ENCODE measurements at places on chromosomes 16 and 17.

- no peak for DNase-seq
Observed at GRCh38 chr17:42392692-42393415, 4.6 kb upstream of the STAT3 start.

GRCh38 chr16:57150682-57151330 lies 35.0 kb downstream of the PSME3IP1 start:
- no peak for DNase-seq

- no peak for DNase-seq
Observed at GRCh38 chr17:12320286-12320685, 299.6 kb downstream of the MAP2K4 start.

DNA sequence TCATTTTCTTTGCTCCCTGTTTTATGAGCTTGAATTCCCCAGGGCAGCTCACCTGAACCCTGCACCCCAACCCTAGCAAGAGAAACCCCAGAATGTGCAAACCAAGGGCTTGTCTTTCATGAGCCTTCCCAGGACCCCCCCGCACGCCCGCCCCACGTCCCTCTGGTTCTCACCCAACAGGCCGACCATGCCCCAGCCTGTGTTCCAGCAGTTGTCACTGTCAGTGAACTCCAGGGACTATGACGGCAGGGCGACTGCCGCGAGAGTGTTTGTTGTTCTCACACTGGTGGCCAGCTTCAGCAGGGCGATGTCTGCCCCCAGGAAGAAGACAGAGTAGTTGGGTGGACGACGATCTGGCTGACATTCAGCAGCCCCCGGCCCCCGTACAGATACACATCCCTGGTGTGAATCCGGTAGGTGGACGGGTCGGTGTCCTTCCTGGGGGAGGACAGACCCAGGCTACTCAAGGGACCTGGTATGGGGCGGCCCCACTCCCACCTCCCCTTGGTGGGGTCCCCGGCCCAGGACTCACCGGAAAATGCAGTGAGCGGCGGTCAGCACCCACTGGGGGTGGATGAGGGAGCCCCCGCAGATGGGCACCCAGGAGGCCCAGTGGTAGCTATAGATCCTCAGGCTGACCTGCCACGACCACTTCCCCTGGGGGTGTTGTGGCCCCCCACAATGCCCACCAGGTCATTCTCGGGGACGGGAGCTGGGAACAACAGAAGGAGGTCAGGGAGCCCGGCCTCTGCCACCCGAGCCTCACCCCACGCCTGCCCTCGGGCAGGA lies 20.1 kb downstream of the TPSD1 start:
- no peak for DNase-seq

DNA sequence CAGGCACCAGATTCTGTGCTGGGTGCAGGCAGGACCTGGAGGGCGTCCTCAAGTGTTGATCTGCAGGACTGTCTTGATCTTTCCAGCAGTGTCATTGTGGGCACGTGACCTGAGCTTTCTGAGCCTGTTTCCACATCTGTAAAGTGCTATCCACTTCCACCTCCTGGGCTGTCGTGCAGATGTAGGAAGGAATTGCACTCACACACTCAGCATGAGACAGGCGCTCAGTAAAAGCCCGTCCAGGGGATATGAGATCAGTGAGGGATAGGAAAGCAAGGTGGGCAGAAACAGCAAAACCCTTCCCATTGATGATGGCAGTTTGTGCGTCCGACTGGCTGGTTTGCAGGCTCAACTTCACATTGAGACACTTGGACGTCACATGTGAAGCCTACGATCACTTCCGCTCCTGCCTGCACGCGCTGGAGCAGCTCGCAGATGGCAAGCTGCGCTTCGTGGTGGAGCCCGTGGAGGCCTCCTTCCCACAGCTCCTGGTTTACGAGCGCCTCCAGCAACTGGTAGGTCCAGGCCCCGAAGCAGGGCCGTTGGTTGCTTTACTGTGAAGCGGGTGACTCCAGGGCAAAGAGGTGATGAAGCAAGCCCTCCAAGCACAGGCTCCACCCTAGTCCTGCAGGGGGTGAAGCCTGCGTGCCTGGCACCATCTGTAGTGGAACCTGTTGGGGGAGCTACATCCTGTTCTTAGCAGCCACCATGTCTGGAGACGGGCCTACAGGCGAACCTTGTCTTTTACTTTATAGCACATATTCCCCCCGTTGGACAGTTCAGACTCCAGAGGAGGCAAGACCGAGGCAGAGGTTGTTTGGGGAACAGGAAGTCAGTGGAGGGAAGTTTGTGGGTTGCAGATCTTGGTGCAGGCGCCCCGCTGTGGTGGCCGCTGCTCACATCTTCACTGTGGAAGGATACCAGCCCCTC lies 23.0 kb downstream of the METTL22 start:
- DNase-seq, result no peak

DNA sequence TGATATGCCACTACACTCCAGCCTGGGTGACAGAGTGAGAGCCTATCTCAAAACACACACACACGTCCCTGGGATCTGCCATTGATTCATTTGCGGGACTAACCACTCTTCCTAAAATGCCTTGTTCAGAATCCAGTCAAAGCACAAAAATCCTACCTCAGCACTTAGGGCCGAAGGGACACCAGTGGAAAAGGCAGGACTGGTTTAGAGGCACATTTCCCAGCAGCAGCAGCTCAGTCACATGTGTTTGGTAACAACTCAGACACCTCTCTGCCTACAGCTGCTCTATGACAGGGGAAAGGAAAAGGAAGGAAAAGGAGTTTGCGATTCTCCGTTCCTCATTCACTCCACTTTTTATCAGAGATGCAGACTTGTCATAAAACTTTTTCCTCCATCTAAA lies 12.2 kb downstream of the KNOP1 start:
- no peak for DNase-seq
